Memory B cell (primary cell): ENCODE measurements at places on chromosomes 4 and X.

DNA sequence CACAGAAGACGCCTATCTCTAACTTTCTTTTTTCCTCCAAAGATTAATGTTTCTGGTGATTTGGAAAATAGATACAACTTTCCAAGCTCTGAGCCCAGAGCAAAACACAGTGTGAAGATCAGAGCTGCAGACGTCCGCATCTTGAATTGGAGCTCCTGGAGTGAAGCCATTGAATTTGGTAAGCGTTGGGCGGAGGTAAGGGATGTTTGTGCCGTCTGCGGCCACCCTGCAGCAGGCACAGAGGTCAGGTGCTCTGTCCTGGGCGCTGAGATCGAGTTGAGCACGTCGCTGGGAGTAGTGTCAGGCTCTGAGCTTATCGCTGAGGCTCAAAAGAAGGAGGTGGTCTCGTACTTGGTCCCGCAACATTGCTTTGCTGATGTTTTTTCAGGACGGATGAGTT lies 31.8 kb downstream of the CSF2RA start:
- DNase-seq: no peak

DNA sequence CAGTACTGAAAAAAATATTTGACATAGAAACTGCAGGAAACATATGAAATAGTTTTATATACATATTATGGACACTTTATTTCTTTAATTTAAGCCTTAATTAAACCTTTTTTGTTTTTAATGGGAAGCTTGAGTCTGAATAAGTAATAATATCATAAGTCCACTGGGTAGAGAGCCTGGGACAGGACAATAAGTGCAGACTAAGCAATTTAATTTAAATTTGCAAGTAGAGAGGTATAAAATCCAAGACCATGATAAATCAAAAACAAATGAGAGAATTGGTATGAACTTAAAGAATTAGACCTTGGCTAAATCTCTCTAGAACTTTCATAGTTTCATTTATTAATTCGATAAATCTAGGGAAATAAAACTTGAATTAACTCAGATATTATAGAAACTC lies 571.2 kb downstream of the ARAP2 start:
- DNase-seq: no peak

GRCh38 chr4:73904491-73904890 lies 35.3 kb downstream of the CXCL1 start:
- DNase-seq: no peak

GRCh38 chrX:13571136-13571535 lies 1.7 kb downstream of the EGFL6 start:
- no peak for DNase-seq

GRCh38 chrX:72536542-72536941 lies 36.1 kb downstream of the HDAC8 start:
- DNase-seq: no peak

GRCh38 chrX:19761554-19762295 lies 125.7 kb downstream of the SH3KBP1 start:
- DNase-seq: no peak

DNA sequence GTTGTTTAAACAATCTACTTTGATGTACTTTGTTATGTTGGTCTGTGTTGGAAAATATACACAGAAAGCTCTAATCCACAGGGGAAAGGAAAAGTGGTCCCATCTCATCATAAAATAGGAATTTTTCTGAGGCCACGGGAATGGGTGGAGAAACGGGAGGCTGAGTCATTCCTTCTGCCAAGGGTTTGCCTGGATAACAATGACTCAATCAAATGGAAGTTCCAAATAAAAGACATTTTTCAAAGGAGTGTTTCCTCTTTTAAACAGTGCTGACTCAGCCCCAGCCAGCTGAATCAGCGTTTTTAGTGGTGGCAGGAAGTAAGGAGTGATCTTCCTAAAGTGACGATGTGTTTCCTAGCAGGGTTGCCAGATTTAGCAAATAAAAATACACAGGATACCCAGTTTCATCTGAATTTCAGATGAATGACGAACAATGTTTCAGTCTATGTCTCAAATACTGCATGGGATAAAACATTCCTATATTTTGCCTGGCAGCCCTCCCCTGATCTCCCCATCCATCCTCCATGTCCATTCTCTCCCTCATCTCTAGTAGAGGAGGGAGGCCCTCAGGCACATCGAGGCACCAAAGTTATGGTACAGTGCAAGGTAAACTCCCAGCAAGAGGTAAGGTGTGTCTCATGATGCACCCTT lies 345.4 kb upstream of the GATB start:
- no peak for DNase-seq

DNA sequence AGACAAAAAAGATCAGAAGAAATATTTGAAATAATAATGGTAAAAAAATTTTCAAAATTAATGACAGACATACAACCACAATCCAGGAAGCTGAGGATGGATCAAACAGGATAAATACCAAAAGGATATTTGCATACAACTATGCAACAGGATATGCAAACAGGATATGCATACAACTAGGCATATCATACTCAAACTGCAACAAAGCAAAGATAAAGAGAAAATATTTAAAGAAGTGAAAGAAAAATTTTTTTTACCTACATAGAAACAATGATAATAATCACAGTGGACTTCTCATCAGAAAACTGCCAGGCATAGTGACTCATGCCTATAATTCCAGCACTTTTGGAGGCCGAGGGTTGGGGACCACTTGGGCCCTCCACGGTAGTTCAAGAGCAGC lies 11.3 kb upstream of the DHX15 start:
- DNase-seq: no peak

GRCh38 chrX:18871970-18872369 lies 111.9 kb downstream of the PHKA2 start:
- no peak for DNase-seq

- no peak for DNase-seq
Observed at GRCh38 chr4:190020790-190021717, 6.0 kb downstream of the FRG2 start.

GRCh38 chrX:39767446-39767845 lies 330.3 kb downstream of the BCOR start:
- no peak for DNase-seq

DNA sequence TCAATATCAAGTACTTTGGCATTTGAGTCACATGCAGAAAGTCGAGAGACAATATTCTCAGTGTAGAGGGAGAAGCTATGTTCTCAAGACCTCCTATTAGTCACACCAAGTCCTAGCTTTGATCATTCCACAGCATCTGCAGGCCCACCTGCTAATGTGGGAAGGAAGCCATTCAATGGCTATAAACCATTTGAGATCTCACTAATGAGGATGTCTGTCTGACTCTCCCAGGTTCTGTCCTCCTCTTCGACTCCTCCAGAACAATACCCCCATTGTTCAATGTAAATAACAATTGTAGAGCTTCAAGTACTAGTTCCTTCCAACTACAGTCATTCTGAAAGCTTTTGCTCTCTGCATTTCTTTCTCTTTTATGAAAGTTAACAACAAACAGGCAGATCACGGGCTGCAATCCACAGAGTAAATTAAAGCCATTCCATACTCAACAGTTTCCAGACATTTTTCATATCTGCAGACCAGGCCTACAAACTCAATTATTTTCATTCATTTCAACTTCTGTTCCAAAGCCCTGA lies 140.2 kb upstream of the EDNRA start:
- DNase-seq: no peak

- DNase-seq: no peak
Observed at GRCh38 chr4:25442863-25443307, 65.8 kb downstream of the ANAPC4 start.

- no peak for DNase-seq
Observed at GRCh38 chrX:104681214-104681613, 115.2 kb downstream of the IL1RAPL2 start.

GRCh38 chr4:25904748-25905082 lies 9.3 kb upstream of the SMIM20 start:
- no peak for DNase-seq

DNA sequence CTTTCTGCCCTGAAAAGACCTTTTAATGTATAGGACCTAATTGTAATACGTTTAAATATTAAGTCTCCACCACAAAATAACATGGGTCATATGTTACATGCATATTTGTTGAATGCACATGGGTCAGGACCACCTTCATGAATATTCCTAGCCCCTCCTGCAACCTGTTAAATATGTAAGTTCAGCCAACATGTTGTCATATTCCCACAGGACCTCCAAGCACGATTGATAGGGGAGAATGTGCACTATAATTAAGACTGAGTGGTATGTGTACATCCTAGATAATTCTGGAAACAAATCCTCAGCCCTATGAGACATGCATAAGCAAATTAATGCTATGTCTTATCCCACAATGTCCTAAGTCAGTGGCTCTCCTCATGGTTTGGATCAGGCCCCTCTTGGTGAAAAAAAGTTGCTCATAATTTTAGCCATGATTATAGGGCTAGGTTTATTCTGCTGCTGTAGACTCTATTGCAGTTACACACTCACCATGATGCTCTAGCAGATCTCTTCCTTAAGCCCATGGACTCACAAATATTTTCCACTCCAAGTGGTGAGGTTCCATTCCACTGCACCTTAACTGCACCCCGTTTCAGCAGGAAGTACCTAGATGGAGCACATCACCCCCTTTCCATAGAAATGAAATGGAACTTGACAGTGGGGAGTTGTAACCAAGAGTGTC lies 10.2 kb downstream of the TIGD2 start:
- DNase-seq: no peak

DNA sequence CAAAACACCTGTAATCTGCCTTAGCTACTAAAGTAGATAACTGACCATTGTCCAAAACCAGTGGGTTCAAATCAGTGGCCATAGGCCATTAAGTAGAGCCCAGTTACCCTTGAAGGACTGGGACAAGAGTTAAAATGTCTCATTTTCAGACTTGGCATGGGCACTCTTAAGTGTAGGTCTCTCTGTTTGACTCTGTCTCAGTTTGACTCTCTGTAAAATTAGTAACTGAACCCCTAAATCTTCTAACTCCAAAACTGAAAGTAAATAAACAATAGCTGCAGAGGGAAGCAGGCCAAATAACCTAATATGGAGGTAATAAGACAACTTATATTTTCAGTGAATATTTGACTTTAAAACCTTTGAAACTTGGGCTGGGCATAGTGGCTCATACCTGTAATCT lies 89.1 kb downstream of the SLC16A2 start:
- DNase-seq: no peak

DNA sequence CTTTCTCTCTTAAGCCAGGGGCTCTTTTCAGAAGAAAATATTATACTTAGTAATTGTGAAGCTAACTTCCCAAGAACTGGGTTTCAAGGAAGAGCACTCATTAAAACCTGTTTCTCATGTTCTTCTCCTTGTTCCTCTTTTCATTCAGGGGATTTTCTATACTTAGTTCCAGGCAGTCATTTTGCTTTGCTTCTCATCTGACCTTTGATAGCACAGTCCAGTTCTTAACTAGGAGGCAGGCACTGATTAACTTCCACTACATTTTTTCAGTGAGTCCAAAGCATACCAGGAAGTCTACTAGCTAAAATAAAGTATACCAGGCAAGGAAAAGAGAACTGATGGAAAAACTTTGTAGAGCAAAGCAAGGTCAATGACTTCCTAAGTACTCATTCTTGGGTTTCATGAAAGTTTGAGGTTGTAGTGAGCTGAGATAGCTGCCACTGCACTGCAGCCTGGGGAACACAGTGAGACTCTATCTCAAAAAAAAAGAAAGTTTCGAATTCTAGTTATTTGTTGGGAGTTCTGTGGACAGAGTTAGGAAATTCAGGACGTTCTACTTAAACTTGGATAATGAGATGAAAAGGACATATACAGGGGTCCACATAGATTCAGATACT lies 190.1 kb upstream of the HS3ST1 start:
- DNase-seq: no peak

DNA sequence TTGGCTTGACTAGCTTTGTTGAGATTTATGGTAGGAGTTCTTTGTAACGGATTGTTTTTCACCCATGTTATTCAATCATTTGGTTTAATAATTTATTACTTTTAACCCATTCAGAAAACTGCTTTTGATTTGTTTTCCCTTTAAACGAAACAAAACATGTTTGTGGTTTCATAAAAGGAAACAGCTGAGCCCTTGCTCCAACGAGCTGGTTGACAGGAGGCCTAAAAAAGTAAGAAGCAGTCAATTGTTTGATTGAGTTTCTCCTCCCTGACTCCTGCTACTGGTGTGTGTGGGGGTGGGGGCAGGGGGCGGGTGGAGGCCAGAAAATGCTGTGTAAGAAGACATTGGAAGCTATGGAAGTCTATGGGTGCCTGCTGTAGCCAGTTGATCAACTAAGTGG lies 102.8 kb downstream of the CHRDL1 start:
- DNase-seq: no peak

GRCh38 chr4:182898479-182898799 lies 18.7 kb downstream of the DCTD start:
- no peak for DNase-seq

DNA sequence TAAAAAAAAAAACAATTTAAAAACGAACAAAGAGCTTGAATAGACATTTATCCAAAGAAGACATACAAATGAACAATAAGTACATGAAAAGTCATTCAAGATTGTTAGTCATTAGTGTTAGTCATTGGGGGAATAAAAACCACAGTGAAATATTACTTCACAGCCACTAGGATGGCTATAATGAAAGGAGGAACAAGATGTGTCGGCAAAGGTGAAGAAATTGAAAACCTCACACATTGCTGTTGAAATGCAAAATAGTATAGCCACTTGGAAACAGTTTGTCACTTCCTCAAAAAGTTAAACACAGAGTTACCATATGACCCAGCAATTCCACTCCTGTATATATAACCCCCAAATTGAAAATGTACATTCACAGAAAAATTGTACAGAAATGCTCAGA lies 45.2 kb upstream of the SLC39A8 start:
- peak; percentile 13 for DNase-seq

GRCh38 chrX:3763111-3763510 lies 49.7 kb upstream of the PRKX start:
- no peak for DNase-seq
